GM18507 (cell line): ENCODE measurements at places on chromosomes 5 and 9.

- DNase-seq: peak; percentile 44
These were observed 74.0 kb downstream of the UBAP1 start for GRCh38 chr9:34252670-34253459.

DNA sequence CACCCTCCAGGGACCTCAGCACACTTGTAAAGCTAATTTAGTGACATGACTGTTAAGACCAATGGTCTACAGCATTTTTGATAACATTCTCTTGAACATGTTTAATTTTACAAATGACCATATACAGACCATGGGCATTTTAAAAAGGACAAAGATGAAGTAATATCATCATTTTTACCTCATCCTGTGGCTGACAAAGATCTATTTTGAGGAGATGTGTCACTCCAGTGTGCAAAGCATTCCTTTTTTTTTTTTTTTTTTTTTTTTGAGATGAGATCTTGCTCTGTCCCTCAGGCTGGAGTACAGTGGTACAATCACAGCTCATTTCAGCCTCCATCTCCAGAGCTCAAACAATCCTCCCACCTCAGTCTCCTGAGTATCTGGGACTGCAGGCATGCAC is 118.2 kb upstream of the TBC1D2 start:
- no peak for DNase-seq

DNA sequence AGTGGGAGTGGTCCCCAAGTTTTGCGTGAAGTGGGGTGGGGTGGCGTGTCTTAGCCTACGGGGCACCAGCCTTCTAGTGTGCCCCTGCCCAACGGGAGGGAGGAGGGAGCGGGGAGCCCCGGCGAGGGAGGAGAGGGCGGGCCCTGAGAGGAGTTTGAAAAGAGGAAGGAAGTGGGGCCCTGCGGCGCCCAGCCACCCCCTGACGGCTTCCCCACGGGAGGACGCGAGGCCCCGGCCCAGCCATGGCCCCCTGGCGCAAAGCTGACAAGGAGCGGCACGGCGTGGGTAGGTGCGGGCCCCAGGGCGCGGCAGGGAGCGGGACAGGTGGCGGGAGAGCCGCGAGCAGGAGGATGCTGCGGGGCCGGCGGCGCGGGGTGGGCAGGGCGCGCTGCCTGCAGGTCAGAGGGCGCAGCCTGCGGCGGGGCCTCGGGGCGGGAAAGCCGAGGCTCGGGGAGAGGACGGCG is at the start of gene DOCK2:
DOCK2 (plus strand) TSS at position 191 of the 464 bp plus-strand sequence; CDS start at position 243, 52 bp downstream.
- peak; percentile 63 for DNase-seq

DNA sequence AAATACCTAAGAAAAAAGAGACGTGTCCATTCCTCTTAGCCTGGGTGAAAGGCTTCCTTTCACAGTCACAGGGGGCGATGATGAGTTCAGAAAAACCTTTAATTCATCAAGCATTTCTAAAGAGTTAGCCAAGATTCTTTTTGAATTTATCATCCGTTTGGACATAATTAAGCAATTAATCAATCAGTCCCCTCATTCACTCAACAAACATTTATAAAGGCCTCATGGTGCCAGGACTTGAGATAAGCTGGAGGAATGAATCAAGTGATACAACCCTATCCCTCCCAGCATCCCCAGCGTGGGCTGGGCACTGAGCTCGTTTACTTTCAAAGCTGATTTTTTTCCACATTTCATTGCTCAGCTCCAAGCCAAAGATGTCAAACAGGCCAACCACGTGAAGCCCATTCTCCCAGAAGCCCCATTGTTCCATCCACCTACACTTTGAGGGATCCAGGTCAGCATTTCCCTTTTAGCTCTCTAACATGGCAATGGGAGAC is 140.5 kb downstream of the SLIT3 start:
- DNase-seq: no peak

GRCh38 chr5:80289320-80289719 is 30.5 kb upstream of the SPZ1 start:
- DNase-seq: no peak
